ENCODE measurements at places on chromosomes 12 and 14.

- DNase-seq, result no peak
Observed at GRCh38 chr12:41993283-41993682, 151.4 kb downstream of the GXYLT1 start.

GRCh38 chr12:608921-609320 is 54.3 kb downstream of the NINJ2 start:
- DNase-seq, result no peak

DNA sequence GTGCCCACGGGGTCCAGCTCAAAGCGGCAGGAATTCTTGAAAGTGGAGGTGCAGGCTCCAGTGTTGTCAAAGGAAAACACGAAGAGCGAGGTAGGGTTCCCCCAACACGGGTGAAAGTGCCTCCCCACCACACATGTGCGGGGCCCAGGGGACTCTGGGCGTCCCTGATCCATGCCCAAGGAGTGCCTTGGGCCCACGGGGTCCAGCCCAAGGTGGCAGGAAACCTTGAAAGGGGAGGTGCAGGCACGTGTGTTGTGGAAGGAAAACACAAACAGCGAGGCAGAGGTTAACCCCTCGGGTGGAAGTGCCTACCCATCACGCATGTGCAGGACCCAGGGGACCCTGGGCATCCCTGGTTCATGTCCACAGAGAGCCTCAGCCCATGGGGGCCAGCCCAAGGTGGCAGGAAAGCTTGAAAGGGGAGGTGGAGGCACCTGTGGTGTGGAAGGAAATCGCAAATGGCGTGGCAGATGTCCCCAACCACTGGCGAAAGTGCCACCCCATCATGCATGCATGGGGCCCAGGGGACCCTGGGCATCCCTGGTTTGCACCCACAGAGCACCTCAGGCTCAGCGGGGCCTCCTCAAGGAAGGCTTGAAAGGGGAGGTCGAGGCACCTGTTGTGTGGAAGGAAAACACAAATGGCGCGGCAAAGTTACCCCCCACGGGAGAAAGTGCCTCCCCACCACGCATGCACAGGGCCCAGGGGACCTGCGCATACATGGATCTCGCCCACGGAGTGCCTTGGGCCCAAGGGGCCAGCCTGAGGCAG is 584.6 kb downstream of the ALG10 start:
- no peak for DNase-seq

DNA sequence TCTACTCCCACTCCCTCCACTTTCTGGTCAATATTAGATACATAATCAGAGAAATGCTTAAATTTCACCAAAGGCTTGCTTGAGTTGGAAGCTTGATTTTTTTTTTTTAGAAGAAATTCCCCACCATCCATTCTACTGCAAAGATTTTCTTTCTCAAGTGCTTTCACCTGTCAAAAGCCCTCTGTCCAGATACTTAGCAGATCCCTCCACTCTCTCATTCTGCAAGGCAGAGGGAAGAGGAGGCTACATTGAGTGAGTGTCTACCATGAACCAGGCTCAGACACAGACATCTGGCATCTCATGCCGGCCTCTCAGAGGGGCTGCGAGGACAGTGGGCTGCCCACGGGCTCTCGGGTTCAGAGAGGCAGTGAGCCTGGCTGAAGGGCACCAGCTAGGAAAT is 127.6 kb upstream of the GSC start:
- DNase-seq, result no peak

- no peak for DNase-seq
Observed at GRCh38 chr14:38710881-38711280, 392.2 kb downstream of the SEC23A start.

GRCh38 chr14:94139421-94139820 is 10.0 kb upstream of the IFI27L2 start:
- no peak for DNase-seq

GRCh38 chr14:75259510-75259855 is 19.1 kb upstream of the FOS start:
- peak; percentile 57 for DNase-seq

GRCh38 chr14:71647086-71647784 is 285.0 kb upstream of the RGS6 start:
- DNase-seq, result no peak

DNA sequence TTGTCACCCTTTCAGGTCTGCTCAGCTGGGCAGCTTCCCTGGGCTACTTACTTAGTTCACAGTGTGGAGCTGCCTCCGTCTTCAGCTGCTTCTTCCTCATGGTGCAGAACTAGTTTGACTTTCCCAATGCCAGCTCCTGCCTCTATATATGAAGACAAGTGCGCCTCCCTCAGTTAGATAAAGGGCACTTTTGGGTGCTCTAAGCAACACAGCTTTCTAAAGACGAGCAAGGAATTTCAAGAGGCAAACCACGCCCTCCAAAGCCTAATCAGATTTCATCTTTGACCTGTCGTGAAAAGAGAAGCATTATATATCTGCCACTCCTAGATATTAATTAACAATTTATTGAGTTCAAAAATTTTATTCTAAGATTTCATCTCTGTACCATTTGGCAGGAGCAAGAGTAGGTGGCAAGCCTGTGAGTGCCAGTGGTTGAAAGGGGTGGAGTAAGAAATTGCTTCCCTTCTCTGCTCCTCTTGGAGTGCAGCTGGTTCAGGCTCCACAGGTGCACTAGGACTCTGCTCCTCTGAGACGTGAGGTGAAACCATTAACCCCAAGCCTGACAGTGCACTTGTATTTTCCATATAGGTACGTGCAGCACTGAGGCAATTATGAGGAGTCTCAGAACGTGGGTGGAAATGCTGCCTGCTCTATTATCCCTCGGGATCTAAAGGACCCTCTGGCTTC is 2.1 kb upstream of the SLC11A2 start:
- DNase-seq, result peak; percentile 77

GRCh38 chr12:71731439-71732356 is 23.0 kb upstream of the RAB21 start:
- peak; percentile 82 for DNase-seq

GRCh38 chr12:45350861-45351260 is 135.0 kb downstream of the ANO6 start:
- peak; percentile 13 for DNase-seq

DNA sequence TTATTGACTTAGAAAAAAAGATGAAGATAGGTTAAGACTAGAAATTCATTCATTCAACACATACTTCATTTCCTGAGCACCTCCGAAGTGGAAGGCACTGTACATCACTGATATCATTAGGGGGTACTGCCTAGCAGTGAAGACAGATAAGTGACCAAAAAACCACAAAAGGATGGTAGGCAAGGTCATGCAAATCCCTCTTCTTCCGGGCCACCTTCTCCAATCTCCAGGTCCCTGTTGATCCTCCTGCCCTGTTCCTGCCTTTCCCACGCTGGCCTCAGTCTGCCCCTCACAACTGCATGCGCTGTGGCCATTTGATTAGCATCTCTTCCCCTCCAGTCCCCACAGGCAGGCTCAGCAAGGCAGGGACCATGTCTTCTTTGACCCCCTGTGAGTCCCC is 60.8 kb downstream of the SETD3 start:
- DNase-seq, result no peak

- DNase-seq, result no peak
Observed at GRCh38 chr12:39628836-39629235, 9.2 kb upstream of the ABCD2 start.

- no peak for DNase-seq
Observed at GRCh38 chr14:91138511-91139359, 24.9 kb downstream of the DGLUCY start.

Measured in amniotic epithelial cell (primary cell).